ENCODE measurements at places on chromosomes 12 and 14.

DNA sequence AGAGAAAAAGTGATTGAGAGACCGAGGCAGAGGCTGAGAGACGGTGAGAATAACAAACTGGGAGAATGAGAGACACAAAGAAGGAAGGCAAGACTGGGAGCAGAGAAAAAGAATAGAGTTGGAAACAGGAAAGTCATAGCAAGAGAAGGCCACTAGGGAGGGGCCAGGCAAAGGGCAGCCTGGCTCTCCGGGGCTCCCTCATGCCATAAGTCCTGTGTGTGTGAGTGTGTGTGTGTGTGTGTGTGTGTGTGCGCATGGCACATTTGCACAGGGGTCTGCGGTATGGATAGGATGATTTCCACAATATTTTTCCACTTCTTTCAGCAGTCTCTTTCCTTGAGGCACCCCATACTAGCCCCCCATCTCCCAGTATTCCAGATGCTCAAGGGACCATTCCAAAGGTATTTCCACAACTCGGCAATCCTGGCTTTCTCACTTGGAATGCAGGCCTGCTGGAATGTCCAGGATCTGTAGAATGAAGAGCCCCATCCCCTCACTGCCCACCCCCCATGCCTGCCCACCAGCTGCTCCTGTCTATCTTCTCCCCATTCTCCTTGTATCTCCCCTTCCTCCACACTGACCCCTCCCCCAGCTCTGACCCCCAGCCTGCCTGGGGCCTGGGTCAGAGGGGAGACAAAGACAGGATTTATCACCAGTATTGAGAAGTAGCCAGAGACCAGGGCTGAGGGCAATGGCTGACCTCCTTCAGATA lies 9.0 kb downstream of the GPR84 start:
- DNase-seq = no peak

DNA sequence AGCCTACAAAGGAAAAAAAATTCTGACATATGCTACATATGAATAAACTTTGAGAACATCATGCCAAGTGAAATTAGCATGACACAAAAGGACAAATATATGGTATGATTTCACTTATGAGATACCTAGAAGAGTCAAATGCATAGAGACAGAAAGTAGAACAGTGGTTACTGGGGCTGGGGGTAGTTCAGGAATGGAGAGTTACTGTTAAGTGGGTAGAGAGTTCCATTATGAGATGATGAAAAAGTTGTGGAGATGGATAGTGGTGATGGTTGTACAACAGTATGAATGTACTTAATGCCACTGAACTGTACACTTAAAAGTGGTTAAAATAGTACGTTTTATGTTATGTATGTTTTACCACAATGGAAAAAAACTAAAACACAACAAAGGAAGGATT lies 92.3 kb downstream of the SCAF11 start:
- no peak for DNase-seq

DNA sequence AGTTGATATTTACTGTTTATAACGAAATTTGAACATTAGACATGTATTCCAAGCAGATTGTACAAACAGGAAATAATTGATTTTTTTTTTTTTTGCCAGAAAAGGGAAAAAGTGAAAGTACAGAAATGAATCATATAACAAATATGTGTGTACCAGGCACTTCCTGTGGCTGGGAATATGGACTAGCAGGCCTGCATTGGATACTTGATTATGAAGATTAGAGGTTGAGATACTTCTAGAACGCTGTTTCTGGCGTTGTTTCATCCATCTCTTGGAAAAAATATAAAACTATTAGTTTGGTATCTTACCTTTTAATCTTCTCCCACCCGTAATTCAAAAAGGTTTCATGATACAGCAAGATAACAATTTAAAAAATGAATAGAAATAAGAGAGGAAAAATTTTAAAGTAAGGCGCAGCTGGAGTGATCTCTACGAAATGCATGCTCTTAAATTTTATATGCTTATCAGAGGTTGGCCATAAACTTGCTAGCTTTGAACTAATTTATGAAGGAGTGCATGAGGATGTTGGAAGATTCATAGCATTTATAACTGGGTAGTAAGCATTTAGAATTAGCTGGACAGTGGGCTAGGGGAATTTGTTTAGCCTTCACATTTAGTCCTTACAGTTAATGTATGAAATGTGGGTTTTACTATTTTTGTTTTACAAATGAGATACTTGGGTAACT lies 90.8 kb downstream of the AEBP2 start:
- DNase-seq = no peak

GRCh38 chr14:95765051-95765450 lies 51.1 kb upstream of the TCL1A start:
- no peak for DNase-seq

- no peak for DNase-seq
Measured at GRCh38 chr14:28782301-28782700, 15.7 kb downstream of the FOXG1 start.

GRCh38 chr12:16158050-16158449 lies 119.4 kb downstream of the SLC15A5 start:
- no peak for DNase-seq

- DNase-seq = no peak
Measured at GRCh38 chr14:79585845-79586244, 625.5 kb downstream of the DIO2 start.

DNA sequence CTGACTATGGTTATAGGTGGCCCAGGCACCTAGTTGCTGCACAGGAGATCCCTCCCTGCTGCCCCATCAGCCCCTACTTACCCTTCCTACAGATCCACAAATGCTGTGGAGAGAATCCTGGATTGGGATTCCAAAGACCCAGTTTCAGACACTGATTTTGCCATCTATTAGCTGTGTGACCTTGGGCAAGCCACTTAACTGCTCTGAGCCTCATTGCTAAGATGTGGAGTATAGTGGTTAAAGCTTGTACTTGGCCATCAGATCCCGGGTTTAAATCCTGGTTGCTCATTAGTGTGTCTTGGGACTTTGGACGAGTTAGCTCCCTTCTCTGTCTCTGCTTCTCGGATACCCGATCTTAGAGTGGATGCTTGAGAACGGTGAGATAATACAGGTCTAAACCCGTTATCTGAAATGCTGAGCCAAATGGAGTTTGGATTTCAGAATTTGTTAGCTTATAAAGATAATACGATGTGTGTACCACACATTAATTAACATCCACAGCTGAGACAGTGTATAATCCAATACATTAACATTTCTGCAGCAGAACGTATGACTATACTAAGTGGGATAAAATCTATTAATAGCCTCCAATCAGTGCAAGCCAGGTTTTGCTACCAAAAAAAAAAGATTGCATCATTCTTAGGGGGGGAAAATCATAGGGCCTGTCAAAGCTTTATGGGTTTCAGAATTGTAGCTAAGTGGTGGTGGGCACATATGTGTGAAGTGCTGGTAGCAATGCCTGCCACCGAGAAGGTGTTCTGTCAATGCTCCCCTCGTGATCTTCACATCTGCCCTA lies 16.0 kb downstream of the PROX2 start:
- no peak for DNase-seq

GRCh38 chr12:20366776-20367409 lies 1.4 kb upstream of the PDE3A start:
- no peak for DNase-seq

DNA sequence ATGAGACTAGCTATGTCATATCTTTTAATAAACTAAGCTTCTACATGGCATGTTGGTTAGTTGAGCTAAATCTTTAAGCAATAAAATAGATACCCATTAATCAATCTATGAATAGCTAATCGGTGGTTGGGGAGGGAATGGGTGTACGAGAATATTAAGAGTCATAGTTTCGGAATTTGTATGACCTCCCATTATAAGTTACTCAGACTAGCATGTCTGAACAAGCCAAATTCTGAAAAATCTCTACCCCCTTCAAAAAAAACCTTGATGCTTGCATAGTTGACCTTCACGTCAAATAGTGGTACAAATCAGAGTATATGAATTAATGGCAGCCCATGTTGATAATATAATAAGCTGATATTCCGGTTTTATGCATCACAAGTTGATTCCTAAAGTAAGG lies 60.0 kb downstream of the PLEKHG7 start:
- DNase-seq = no peak

GRCh38 chr12:95335948-95336347 lies 118.3 kb downstream of the VEZT start:
- DNase-seq = no peak

GRCh38 chr14:34780646-34781045 lies 66.3 kb upstream of the CFL2 start:
- no peak for DNase-seq

DNA sequence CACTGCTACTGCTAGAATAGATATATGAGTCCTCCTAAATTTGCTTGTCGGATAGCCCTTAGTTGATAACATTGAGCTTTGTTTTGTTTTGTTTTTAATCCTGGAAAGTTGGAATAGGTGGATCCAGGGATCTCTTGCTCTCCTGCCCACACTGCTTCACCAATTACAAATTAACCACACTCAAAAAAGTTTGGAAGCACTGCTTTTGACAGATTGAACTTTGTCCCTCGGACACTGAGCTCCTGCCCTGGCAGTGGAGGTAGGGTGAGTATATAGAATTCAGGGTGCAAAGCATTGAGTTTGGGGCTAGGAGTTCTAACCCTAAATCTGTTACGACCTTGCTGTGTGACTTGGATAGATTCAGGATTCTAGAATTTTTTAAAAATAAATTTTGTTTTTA lies 15.1 kb upstream of the SYNDIG1L start:
- DNase-seq = no peak

- DNase-seq = no peak
Measured at GRCh38 chr12:64742416-64742815, 16.8 kb downstream of the GNS start.

GRCh38 chr12:112198120-112198733 lies 72.9 kb downstream of the TRAFD1 start:
- peak; percentile 18 for DNase-seq

GRCh38 chr12:109573914-109574244 lies 285 bp downstream of the MVK start:
- no peak for DNase-seq

DNA sequence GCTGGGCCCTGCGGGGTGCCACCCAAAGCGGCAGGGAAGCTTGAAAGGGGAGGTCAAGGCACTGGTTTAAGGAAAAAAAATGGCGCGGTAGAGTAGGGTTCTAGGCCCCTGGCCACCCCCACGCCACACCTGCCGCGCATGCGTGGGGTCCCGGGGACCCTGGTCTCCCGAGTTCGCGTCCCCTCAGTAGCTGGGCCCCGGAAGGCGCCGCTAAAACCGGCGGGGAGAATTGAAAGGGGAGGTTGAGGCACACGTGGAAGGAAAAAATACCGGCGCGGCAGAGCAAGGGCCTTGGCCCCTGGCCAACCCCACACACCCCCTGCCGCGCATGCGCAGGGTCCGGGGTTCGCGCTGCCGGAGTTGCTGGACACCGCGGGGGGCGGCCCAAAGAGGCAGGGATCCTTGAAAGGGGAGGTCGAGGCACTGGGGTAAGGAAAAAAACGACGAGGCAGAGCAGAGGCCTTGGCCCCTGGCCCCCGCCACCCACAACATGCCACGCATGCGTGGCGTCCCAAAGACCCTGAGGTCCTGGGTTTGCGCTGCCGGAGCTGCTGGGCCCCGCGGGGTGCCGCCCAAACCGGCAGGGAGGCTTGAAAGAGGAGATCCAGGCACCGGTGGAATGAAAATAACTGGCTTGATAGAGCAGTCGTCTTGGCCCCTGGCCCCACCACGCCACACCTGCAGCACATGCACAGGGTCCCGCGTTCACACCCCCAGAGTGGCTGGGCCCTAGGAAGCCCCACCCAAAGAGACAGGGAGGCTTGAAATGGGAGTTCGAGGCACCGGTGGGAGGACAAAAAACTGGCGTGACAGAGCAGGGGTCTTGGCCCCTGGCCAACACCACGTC lies 314.5 kb downstream of the ALG10 start:
- no peak for DNase-seq

GRCh38 chr14:99781091-99781490 lies 12.1 kb upstream of the EML1 start:
- DNase-seq = no peak

DNA sequence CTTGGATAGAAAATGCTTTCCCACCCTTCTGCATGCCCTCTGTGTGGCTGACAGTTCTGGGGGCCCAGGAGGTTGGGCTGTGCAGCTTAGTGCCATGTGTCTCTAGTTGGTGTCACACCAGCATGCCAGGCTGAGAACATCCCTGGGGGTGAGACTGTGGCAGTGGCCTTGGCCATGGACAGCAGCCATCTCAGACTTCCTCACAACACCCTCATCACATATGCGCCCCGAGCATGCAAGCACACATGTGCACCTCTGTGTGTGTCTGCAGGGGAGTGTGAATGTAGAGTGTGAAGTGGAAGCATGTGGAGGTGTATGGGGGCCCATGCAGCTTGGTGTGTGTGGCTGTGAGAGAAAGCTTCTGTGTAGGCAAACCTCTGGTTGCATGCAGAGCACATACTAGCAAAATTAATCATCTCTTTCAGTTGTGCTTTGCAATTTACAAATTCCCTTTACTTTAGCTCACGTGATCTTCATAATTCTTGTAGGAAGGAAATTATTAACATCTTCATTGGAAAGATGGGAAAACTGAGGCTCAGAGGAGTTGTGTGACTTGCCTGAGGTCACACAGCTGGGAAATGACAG lies 8.4 kb downstream of the ASIC1 start:
- DNase-seq = no peak

DNA sequence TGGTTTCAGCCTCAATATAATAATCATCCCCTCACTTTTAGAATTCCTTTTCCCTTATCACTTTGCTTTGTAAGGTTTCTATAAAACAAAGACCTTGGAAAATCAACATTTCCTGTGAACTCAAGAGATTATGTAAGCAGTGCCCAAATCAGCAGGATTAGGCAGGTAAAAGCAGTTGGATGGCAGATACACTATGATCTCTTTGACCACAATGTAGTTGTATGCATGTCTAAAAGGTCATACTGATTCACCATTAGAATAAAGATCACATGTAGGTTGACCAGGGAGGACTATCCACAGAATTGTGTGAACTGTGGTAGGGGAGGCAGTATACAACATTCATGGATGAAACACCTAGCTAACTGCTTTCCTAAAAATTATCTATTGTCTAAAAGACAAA lies 57.5 kb downstream of the DENND5B start:
- DNase-seq = no peak

- no peak for DNase-seq
Measured at GRCh38 chr12:32145096-32145495, 38.4 kb downstream of the BICD1 start.

- DNase-seq = no peak
Measured at GRCh38 chr12:67449591-67450052, 180.5 kb downstream of the CAND1 start.

DNA sequence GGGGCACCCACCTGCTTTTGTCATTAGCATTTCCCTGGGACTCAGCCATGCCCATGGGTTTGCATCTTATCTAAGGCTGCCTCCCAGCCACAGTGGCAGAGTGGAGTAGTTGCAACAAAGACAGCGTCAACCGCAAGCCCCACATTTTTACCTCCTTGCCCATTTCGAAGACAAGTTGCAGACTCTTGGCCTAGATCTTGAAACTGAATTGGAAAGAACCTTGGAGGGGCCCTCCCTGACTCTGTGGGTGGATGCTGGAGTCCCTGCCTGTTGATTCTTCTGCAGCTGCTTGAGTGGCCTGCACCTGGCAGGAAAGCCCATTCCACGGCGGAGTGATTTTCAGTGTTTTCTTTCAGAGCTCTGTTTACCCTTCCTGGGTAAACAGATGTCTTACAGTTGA lies 309.0 kb downstream of the VRK1 start:
- DNase-seq = no peak
